ENCODE measurements at places on chromosomes 12 and 14.

DNA sequence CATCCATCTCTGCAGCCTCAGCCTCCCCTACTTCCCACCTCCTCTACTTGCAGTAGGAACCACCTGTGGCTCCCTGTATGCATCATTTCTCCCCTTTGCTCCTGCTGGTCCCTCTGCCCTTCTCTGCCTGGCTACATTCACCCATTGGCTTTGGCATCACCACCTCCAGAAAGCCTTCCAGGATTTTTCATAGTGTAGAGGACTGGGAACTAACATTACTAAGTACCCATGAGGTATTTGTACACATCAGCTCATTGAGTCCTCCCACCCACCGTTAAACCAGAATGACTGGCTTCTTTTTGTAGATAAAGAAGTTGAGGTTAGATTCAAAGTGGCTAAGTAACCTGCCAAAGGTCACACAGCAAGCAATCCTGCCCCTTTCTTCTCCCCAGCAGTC, 17.1 kb downstream of the SYNE3 start:
- DNase-seq = no peak

DNA sequence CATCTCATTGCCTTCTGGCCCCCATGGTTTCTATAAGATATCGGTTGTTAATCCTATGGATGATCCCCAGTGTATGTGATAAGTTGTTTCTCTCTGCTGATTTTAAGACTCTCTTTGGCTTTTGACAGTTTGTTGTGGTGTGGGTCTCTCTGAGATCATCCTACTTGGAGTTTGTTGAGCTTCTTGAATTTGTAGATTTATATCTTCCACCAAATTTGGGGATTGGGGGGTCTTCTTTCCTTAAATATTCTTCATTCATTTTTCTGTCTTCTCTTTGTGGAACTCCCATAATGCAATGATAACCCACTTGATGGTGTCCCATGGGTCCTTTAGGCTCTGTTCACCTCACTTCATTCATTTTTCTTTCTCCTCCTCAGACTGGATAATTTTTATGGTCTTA, 20.0 kb upstream of the BBS10 start:
- no peak for DNase-seq

DNA sequence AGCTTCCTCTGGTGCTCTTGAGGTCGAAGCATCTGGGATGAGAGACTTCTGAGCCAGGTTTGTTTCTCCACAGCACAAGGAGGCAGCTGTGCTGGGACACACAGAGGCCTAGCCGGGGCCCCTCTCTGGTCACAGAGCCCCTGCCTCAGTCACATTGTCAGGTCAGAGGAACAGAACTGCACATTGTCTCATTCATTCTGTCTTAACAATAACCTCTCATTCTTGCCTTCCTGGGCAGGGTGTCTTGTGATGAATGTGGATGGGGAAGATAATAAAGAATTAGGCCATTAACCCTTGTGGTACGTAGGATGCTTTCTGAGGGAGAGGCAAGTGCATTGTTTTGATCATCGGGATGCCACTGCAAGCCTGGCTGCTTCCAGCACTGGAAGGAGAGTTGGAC, 29.8 kb downstream of the FNTB start:
- no peak for DNase-seq

DNA sequence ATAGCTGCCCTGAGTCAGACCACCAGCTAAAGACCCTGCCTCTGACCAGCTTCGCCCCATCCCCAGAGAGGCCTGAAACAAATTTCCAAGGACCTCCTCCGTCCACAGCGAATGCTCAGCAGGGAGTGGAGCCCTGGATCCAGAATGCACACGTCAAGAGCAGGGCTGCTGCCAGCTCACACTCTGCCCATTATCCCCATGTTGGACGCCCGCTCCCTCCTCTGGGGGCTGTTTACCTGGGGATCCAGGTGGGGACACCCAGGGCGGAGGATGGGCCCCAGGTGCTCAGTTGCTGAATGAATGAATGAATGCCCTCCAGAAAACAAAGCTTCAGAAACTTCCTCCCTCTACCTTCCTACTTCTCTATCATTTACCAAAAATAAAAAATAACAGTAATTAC, 18.1 kb downstream of the BCL11B start:
- DNase-seq = no peak

- no peak for DNase-seq
Measured at GRCh38 chr12:40522837-40523236, 169.4 kb upstream of the CNTN1 start.

GRCh38 chr12:44193281-44193680, 357.4 kb downstream of the TMEM117 start:
- no peak for DNase-seq
